ENCODE measurements at places on chromosomes 3 and 15. TPM values are rescaled to one million over a fixed set of nuclear protein-coding genes. Genes with fewer than 3 reads are reported as not detected.

Gene CFAP161
- 0.37 TPM for polyA plus RNA-seq

Gene MESD
- 20.5 TPM for polyA plus RNA-seq

Gene CHMP2B
- 30.6 TPM for polyA plus RNA-seq

Gene IL5RA
- 0.41 TPM for polyA plus RNA-seq

- H3K27me3 ChIP-seq, result no peaks in the 10 kb centered on the region
- H3K27ac ChIP-seq, result no peak overlapping the region
- no peak for DNase-seq
- H3K36me3 ChIP-seq, result no peaks in the 10 kb centered on the region
- H3K4me1 ChIP-seq, result no peaks in the 10 kb centered on the region
These were observed 102.8 kb downstream of the FRMD5 start for GRCh38 chr15:44092221-44092620.

Gene MST1
- polyA plus RNA-seq, result 90.3 TPM
